ENCODE measurements at places on chromosomes 13 and 19. TPM values are rescaled to one million over a fixed set of nuclear protein-coding genes. Genes with fewer than 3 reads are reported as not detected.

GRCh38 chr13:107942030-107942617, 273.2 kb downstream of the LIG4 start:
- DNase-seq: no peak

- no peak for DNase-seq
Measured at GRCh38 chr19:2719920-2720776, 1.0 kb downstream of the DIRAS1 start.

The ZGLP1 gene
- total RNA-seq: 1.3 TPM

DNA sequence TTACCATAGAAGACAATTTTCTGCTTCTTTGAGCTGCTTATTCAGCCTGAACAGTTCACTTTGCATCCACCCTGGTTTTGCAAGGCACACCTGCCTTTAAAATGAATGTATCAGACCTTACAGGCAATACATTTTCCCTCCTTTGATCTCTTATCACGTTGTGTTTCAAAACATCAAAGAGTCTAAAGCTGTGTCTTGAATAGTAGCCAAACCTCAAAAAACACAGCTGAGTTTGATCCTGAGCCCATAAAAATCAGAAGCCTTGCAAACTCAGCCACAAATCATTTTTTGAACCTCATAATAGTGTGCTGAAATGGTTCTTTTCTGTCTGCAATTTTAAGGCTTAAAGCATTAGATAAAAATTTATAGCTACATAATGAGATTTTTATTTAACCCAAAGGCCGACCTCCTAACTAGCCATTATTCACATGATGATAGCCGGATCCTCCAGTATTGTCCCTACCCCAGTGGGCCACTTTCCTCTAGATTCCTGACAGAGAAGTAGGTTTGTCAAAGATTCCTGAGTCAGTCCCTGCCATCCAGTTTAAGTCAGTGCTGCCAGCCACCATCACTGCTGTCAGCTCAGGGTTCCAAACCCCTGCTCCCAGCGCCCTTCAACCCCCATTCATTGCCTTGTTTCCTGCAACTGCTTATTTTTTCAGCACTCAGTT, 71.8 kb downstream of the CAB39L start:
- DNase-seq: no peak

The COL4A1 gene
- total RNA-seq: 740 TPM

DNA sequence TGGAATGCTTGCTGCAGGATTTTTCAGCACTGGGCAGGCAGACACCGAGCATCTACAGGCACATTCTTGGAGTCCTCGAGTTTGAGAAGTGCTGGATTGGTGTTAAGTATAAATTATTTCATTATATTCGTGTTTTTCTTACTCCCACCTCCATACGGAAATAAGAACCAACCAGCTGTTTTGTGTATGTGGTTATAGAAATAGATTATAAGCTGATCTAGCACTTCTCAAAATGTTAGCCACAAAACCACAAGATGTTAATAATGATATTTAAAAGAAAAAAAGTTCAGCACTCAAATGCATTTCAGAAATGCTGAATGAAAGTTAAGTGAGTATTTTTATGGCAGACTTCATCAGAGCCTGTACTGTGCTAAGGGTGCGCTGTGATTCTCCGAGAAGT, 24.0 kb upstream of the TEX29 start:
- DNase-seq: no peak

The HIF3A gene
- 59.6 TPM for total RNA-seq

- no peak for DNase-seq
Measured at GRCh38 chr13:101149735-101150384, 266.4 kb downstream of the NALCN start.

The KCNJ14 gene
- 1.2 TPM for total RNA-seq

- no peak for DNase-seq
Measured at GRCh38 chr13:36028359-36029025, 102.7 kb downstream of the DCLK1 start.

The CD70 gene
- 0.30 TPM for total RNA-seq

DNA sequence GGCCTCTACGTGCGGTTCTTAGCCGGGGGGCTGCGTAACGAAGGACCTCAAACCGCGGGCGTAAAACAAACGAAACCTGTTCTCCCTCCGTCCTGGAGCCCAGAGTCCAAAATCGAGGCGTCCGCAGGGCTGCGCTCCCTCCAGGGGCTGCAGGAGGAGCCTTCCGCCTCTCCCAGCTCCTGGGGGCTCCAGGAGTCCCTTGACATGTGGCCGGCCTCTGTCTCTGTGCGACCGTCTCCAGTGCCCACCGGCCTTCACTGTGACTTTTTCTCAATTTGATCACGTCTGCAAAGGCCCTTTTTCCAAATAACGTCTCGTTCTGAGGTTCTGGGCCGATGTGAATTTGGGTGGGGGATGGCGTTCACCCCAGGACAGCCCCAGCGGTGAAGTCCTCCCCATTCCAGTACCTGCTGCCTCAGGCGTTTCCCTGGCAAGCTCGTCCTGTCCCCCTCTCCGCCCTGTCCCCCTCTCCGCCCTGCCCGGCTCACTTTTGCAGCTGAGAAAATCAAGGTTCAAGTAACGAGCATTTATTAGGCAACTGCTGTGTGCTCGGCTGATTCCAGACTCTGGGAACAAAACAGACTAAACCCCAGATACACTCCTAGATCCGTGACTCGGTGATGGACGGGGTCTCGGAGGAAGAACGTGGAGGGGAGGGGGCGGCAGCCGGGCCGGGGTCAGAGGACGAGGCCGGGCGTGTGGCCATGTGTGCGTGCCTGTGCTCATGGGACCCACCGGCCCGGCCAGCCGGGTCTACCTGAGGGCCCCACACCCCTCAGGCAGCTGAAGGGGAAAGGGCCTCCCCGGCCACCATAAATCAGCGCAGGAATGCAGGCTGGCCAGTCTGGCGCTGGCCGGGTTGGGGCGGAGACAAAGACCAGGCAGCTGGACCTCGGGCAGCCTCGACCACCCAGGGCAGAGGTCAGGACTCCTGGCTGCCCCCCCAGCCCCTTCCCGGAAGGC, 28.1 kb upstream of the WDR18 start:
- DNase-seq: no peak

GRCh38 chr19:7997809-7998480, 7.5 kb downstream of the ELAVL1 start:
- DNase-seq: no peak

DNA sequence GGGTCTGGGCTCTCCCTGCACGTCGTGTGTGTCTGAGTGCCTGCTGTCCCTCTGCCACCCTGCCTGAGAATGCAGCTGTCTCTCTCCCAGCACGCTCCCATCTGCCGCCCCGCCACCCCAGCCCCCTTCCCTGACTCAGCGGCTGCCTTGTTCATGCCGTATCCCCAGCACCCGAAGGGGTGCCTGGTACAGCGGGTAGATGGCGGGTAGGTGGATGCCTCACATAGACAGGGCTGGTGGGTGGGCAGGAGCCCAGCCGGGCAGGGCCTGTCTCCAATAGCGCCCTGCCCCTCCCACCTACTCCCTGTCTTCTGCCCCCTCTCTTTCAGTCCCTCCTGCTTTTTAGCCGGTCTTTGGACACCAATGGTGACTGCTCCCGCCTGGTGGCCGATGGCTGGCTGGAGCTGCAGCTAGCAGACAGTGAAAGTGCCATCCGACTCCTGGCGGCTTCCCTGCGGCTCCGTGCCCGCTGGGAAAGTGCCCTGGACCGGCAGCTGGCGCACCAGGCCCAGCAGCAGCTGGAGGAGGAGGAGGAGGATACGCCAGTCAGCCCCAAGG, 30.3 kb downstream of the DHX34 start:
- no peak for DNase-seq

The MYH14 gene
- total RNA-seq: 38.4 TPM

The PDX1 gene
- total RNA-seq: 0.10 TPM

DNA sequence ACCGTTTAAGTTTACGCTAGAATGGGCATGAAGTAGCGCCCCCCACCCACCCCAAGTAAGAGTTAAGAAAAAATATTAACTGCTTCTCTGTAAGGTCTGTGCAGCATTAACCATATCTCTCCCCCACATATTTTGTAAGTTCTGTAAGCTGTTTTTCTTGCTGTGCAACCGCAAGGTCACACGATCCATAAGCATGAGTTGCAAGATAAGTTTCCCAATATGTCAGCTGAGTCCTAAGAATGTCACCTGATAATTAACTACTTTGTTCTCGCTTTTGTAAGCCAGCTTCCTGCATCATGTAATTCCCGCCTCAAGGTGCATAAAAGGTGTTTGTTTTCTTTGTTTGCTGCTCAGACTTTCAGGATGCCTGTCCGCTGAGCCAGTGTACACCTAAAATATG, 187.0 kb downstream of the MYO16 start:
- no peak for DNase-seq

GRCh38 chr19:20102097-20102496, 24.3 kb downstream of the ZNF90 start:
- DNase-seq: no peak

- no peak for DNase-seq
Measured at GRCh38 chr13:80865329-80865728, 524.4 kb upstream of the SPRY2 start.

The ZNF460 gene
- total RNA-seq: 95.8 TPM

The VN1R2 gene
- total RNA-seq: not detected

- no peak for DNase-seq
Measured at GRCh38 chr13:67421475-67421874, 191.3 kb upstream of the PCDH9 start.

The WASF3 gene
- 5.8 TPM for total RNA-seq

DNA sequence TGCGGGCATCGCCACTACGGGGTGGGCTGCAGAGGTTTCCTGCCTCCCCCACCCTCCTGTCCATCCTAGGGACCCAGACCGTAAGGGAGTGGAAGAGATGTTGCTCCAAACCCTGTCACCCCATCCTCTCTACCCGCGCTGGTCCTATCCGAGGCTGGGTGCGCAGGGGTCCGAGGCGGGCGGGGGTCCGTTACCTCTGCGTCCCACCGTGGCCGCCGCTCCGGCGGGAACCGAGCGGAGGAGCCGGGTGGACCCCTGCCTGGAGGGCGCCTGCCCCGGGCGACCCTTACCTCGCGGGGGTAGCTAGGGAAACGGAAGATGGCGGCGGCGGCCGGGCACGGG, at the start of gene DGKH:
DGKH (plus strand) TSS at position 307 of the 342 bp plus-strand sequence. CDS start 126 bp downstream, outside the sequence.
- DNase-seq: no peak

The RNASEH2B gene
- total RNA-seq: 54.8 TPM

DNA sequence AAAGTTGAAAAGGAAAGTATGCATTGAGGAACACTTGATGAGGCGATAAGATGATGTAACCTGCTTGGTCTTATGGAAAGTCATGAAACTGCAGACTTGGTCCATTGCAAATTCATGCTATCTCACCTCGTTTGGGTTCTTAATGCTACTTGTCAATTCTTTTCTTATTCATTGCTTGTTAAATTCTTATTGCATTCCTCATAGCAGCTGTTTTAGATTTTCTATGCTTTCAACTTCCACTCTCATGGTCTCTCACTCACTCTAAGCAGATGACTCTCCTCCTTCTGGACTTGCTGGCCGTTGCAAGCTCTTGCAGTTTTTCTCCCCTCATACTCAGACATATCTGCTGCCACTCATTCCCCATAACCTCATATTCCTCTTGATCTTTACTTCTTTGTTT, 67.8 kb upstream of the CSNK1A1L start:
- peak; percentile 69 for DNase-seq

The PGPEP1 gene
- 9.6 TPM for total RNA-seq

GRCh38 chr19:40604647-40605215, 3.6 kb downstream of the LTBP4 start:
- no peak for DNase-seq

- DNase-seq: no peak
Measured at GRCh38 chr13:77986713-77987112, 68.1 kb upstream of the EDNRB start.

DNA sequence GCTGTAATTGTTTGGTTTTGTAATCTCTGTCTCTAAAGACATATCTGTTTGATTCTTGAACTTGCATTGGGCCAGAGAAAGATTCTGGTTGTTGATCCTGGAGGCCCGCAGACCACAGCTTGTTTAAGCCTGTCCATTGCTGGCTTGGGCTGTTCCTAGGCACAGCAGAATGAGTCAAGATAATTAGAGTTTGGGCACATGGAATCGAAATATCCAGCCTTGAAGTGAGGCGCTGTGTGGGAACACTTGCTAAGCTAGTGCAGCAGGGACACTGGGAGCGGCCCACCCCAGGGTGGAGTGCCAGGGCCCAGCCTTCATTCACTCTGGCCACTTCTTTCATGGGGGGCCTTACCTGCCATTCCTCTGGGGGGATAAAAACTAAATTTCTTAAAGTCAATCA, 219.7 kb downstream of the LMO7 start:
- no peak for DNase-seq

DNA sequence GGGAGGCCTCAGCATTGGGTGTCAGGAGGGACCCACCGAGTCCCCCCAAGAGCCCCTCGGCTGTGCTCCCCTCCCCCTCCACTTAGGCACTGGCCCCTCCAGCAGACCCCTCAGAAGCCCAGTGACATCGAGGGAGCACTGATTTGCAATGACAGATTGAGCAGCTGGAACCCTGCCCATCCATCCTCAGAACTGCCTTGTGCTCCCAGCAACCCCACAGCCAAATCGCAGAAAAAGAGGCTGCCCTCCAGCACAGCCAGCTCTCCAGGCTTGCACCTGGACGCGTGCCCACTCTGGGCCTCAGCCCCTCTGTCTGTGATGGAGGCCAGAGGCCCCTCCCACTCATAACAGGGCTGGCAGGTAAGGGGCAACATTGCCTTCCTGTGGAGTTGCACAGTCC, 123.2 kb upstream of the VSTM2B start:
- no peak for DNase-seq

The PIN1 gene
- total RNA-seq: 35.6 TPM

- DNase-seq: no peak
Measured at GRCh38 chr19:30881930-30882329, 467.3 kb downstream of the TSHZ3 start.

- DNase-seq: no peak
Measured at GRCh38 chr13:35566340-35566739, 89.9 kb upstream of the MAB21L1 start.

Data from skin of body (tissue), 3 donors.